Esophagus mucosa (tissue), 1 donor: ENCODE measurements at places on chromosomes 16 and 17. TPM values are rescaled to one million over a fixed set of nuclear protein-coding genes. Genes with fewer than 3 reads are reported as not detected.

The SMG6 gene
- total RNA-seq: 19.5 TPM

The DHRS13 gene
- total RNA-seq: 10.0 TPM

The PRKCA gene
- total RNA-seq: 4.5 TPM

The MT1E gene
- total RNA-seq: 98.8 TPM

The PITPNM3 gene
- total RNA-seq: 20.1 TPM

The HAS3 gene
- total RNA-seq: 72.2 TPM

The TM4SF5 gene
- not detected for total RNA-seq

The GRIN2A gene
- not detected for total RNA-seq

The TMIGD1 gene
- not detected for total RNA-seq

The WNT9B gene
- total RNA-seq: not detected

The SLC16A5 gene
- total RNA-seq: 13.9 TPM

The SCNN1B gene
- total RNA-seq: 68.1 TPM

The C16orf87 gene
- total RNA-seq: 5.9 TPM

The CDH15 gene
- not detected for total RNA-seq

The MSRB1 gene
- total RNA-seq: 44.0 TPM

The CEMP1 gene
- total RNA-seq: not detected

The KIAA0753 gene
- total RNA-seq: 8.6 TPM

The CSH2 gene
- not detected for total RNA-seq

The CNTNAP1 gene
- total RNA-seq: 1.3 TPM

The CMC2 gene
- total RNA-seq: 36.3 TPM

The KCNJ16 gene
- total RNA-seq: not detected

The CES5A gene
- not detected for total RNA-seq

The RMI2 gene
- 11.0 TPM for total RNA-seq
